ENCODE measurements at places on chromosomes 12 and 14.

DNA sequence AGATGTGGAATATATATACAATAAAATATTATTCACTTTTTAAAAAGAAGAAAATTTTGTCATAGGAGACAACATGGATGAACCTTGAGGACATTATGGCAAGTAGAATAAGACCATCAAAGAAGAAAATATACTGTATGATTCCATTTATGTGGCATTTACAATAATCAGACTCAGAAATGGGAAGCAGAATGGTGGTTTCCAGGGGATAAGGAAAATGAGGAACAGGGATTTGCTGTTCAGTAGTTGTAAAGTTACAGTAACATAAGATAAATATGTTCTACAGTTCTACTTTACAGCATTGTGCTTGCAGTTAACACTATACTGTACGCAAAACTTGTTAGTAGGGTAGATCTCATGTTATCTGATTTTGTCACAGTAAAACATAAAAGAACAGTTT, 1271.0 kb downstream of the LRFN5 start:
- DNase-seq, result no peak

DNA sequence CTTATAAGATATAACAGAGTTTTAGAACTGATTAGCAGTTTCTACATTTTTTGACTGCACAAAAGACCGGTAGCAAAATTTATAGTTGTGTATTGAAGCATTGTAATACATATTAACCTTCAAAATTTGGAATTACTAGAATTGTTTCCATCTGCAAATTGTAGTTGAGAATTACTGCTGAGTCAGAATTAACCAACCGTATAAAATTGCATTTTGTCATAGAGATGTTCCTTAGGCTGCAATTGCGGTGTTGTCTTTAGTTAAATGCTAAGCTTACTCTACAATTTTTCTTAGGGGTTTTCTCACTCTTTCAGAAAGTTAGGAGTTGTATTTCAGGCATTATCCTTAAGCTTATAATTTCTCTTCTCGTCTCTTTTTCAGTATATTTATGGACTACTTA, 132.2 kb downstream of the PLEKHA5 start:
- no peak for DNase-seq

DNA sequence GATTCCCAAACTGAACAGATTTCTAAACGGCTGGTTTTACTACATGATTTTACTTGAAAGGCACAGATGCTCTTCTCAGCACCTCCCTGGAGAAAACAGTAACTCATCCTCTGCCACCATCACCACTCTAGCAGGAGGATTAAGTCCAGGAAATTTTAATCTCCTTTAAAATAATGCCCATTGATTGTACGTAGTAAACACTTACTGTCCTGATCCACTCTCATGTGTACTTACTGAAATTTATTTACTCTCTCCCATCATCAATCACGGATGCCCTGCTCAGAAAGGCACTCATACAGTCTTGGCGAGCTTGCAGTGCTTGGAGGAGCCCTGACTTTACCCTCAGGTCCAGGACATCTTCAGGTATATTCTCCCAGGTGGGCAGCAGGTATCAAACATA, 239.8 kb upstream of the EGLN3 start:
- no peak for DNase-seq

GRCh38 chr12:132336451-132337413, 7.3 kb upstream of the GALNT9 start:
- no peak for DNase-seq

DNA sequence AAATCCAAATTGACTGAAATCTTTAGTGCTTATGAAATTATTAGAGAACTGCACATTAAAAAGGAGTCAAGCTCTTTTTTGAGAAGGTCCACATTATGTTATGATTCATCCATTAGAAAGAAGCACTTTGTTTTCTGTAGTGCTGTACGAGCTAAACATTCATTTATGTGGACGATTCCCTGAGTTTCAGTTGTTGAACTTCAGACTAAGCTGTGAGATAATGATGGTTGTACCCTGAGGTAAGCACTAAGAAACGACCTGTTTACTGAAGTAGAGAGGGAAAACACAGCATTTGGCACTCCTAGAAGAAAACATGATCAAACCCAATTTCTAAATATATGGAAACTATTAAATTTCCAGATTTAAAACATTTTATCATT, 67.3 kb upstream of the ATP2B1 start:
- DNase-seq, result no peak

DNA sequence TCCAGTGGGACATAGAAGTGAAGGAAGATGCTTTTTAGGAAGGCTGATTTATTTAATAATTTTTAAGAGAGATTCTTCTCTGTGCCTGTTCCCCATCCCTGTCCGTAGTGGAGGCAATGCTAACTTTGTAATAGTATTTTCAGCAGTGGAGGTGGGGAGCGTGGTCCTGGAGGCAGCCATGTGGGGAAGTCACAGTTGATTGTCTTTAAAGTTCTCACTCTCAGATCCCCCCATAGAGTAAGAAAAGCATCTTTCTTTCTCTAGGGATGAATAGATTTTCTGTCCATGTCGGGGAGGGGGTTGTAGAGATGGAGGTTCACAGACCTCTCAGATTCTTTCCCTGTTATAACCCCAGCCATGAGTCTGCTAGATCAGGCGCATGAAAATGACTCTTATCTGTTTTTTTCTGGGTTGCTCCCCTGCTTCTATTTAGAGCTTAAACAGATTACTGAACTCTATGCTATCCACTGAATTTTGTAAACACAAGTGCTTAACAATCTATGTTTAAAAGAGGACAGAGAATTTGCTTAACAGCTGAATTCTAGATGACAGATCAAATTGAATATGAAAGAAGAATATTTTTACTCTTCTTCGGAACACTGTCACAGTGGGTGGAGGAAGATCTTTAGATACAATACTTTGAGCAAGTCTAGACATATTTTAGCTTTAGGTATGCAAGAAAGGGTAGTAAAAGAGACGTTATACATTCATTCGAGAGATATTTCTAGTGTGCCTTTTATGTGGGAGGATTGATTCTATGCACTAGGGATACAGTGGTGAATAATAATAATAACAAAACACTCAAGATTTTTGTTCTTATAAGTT, 25.3 kb downstream of the TMEM117 start:
- DNase-seq, result no peak

DNA sequence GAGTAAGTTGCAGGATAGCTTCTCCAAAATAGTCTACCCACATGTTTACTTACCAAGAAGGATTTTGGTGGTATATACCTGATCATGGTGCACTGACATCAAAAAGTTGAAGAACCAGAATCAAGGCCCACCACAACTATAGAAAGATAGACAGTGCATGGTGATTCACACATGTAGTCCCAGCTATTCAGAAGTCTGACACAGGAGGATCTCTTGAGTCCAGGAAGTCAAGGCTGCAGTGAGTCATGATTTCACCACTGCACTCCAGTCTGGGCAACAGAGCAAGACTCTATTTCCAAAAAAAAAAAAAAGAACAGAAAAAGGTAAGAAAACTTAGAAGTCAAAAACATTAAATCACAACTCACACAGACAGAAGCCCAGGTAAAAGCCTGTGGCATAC, 422.2 kb upstream of the FOXG1 start:
- no peak for DNase-seq

DNA sequence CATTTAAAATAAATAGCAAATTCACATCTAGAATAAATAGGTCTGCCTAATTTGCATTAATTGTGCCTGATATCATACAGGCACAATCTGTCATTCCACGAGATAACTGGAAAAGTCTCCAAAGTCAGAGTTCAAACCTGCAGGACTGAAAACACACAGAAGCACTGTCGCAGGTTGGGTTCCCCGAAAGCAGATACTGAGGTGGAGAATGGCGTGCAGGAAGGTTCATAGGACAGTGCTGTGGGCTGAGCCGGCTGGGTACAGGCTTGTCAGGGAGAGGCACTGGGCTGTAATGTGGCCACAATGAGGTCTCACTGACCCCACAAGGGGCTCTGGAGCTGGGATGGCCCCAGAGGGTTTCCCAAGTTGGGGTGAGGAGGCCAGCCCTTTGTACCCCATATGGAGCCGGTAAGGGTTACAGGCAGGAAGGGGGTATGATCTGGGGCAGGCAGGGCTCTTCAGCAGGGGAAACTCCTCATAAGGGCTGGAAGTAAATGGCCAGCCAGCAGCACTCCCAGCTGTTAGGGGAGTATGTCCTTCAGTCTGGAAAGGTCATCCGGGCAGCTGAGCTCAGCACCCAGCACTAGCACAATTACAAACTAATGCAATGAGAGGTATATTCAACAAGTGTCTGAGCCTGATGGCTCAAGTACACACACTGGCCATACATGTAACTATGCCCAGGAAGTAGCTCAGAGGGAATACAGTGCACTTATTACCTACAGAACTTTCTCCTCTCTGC, 68.5 kb downstream of the NT5DC3 start:
- DNase-seq, result no peak

DNA sequence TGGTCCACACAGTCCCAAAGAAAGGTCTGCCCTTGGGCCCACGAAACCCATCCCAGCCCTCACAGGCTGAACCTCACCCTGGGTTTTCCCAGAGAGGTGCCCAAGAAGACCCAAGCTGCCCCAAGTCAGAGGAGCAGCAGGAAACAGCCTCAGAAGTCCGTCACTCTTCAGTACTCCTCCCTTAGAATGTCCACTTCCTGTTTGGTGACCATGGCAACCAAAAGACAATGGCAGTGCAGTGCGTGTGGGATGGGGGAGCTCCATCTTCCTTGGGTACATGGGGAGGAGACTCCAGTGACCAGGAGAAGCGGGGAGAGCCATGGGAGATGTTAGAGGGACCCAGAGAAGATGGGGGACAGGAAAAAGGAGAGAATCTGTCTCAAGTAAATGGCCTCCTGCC, 11.3 kb downstream of the SELPLG start:
- DNase-seq, result no peak

DNA sequence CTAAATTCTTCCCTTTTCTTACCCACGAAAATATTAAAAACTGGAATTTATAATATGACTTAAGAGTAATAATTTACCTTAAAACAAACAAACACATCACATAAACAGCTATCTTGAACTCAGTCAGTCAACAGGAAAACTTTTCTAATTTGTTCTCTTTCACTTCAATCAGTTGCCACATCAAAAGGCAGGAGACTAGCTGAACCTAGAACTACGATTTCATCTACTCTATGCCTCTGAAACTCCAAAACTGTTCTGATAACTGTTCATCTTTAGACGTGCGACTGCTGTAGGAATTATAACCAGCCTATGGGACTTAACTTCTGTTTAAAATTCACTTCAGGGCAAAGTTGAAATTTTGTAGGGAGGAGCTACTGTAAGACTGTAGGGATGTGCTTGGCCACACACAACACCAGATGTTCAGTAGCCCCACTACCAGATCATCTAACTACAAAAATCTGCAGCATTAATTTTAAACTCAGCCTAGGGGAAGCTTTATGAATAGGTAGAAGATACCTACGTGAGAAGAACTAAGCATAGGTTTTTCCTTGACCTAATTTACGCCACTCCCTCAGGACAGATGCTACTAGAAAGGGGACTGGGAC, 7.6 kb upstream of the RAD51AP1 start:
- DNase-seq, result no peak

GRCh38 chr12:70638639-70639360, 1.6 kb upstream of the PTPRB start:
- DNase-seq, result no peak

DNA sequence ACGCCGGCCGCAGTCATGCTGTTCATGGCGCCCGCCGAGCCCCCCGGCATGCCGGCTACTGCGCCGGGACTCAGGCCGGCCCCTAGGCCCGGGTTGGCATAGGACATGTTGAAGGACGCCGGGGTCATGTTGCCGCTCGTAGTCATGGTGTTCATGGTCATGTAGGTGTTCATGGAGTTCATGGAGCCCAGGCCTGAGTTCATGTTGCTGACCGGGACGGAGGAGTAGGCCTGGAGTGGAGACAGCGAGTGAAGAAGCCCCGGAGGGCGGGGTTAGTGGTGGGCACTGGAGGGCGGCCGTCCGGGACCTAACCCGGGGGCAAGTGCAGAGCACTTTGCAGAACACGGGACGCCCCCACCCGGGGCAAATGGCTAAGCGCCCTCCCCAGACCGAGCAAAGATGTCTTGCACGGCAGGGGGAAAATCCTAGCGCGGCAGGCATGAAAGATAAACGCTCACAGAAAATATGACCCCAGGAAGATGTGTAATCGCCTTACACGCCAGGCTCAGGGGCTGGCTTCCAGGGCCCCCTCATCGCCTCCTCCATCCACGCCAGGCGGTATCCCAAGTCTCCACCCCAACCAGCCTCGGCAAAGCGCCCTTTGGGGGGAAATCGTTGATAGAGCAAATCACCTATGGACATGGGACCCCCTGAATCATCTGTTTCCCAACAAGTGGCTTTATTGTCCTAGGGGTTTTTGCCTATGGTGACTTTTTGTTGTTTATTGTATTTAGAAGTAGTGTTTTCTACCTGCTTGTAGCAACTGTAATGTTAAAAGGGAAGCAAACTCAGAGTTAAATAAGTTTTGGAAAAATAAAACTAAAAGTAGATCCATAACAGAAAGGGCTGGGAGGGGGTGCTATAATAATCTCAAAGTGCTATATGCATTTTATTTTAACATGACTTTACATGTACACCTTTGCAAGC, 2.3 kb downstream of the FOXA1 start:
- DNase-seq, result no peak

GRCh38 chr12:52402873-52403540, 3.1 kb downstream of the KRT82 start:
- DNase-seq, result no peak
